Esophagus muscularis mucosa (tissue), 4 donors: ENCODE measurements at places on chromosomes 4 and X. TPM values are rescaled to one million over a fixed set of nuclear protein-coding genes. Genes with fewer than 3 reads are reported as not detected.

GRCh38 chrX:119151051-119151380, 23.4 kb upstream of the KIAA1210 start:
- DNase-seq: no peak

GRCh38 chr4:91283726-91284230, 1020.0 kb upstream of the GRID2 start:
- DNase-seq: no peak

- no peak for DNase-seq
Observed at GRCh38 chr4:53586121-53586816, 5.0 kb downstream of the LNX1 start.

GRCh38 chr4:140003876-140004548, 150.0 kb downstream of the MAML3 start:
- no peak for DNase-seq

DNA sequence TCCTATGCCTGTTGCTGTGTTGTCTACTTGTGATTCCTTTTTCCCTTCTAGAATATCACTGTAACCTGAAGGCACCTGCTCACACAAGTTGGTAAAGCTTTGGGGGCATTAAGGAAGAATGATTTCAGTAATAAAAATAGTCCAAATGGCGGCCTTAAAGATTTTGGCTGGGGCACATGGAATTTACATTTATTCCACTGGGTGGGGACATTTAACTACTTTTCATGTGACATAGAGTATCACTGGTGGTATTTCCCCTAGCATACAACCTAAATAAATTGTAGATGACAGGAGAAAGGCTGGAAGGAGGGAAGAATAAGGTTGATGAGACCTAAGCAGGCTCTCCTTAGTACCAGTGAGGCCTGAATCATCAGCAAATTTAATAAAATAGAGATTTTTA, 121.8 kb upstream of the EDA2R start:
- no peak for DNase-seq

- no peak for DNase-seq
Observed at GRCh38 chr4:142473218-142473959, 372.7 kb downstream of the INPP4B start.

DNA sequence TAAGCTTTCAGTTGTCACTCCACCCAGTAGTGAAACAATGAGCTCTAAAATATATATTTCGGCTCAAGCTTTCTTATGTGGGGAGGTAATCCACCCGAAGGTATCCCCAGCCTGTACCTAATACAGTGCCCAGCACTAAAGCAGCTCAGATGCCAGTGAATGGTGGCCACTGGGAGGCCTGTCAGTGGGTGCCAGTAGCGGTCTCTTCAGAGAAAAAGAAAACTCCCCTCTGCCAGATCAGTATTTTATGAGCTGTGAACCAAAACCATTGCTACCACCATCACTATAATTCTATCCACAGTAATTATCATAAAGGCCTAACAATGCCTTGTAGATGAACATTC, 835 bp upstream of the NFKB1 start:
- no peak for DNase-seq

GRCh38 chr4:108725457-108725856, 37.4 kb downstream of the ETNPPL start:
- DNase-seq: no peak

DNA sequence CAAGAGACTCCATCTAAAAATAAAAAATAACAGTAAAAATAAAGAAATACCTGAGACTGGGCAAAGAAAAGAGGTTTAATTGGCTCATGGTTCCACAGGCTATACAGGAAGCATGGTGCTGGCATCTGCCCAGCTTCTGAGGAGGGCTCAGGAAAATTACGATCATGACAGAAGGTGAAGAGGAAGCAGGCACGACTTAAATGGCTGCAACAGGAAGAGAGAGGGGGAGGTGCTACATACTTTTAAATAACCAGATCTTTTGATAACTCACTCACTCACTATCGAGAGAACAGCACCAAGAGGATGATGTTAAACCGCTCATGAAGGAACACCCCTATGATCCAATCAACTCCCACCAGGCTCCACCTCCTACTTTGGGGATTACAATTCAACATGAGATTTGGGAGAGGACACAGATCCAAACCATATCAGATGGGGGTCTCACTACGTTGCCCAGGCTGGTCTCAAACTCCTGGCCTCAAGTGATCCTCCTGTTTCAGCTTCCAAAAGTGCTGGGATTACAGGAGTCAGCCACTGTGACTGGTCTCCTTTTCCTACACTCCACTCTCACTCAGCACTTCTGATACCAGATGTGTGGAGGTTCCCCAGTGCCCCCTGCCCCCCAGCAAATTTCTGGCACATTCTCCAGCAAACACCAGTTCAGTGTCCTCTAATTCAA, 11.9 kb upstream of the ZNF157 start:
- no peak for DNase-seq

GRCh38 chrX:123909523-123909922, 49.7 kb downstream of the XIAP start:
- no peak for DNase-seq

- DNase-seq: no peak
Observed at GRCh38 chr4:40990236-40990898, 224.0 kb downstream of the APBB2 start.

DNA sequence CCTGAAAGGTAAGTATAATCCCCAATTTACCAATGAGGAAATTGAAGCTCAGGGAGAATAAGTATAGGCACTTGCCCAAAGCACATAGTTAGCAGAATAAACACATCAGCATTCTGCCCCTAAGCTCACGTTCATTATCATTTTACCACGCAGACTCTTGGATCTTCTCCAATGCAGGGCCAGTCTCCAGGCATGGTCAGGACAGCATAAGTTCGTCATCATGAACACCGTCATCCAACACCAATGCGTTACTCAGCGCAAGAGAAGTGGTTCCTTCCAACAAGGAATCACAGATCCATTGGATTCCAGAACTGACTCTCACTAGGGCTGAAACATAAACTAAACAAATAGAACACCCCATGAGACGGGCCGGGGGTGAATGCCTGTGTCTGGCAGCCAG, 86.5 kb upstream of the GPM6B start:
- no peak for DNase-seq

DNA sequence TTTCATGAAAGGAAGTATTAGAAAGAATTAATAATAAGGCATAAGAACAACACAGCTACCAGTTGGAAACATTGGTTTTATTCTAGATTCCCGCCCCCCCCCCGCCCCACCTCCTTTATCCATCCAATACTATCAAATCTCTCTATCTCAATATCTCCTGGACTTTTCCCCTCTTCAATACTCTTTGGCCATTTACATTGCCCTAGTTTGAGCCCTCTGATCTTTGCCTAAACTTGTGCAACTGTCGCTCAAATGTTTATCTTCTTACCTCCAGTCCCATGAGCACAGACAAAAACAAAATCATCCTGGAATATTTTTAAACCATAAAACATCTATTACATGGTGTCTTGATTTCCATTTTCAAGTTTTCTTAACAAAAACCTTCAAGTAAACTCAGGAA, 488.2 kb downstream of the KLHL13 start:
- no peak for DNase-seq

- DNase-seq: peak; percentile 12
Observed at GRCh38 chr4:54572152-54572542, 85.6 kb upstream of the KIT start.

Gene RASGEF1B
- 5.2 TPM for total RNA-seq

Gene CLNK
- total RNA-seq: not detected

Gene BMP2K
- total RNA-seq: 43.0 TPM

Gene H2BW2
- total RNA-seq: not detected

Gene STPG2
- 0.17 TPM for total RNA-seq

Gene MAGEA2
- not detected for total RNA-seq

Gene AGA
- total RNA-seq: 10.9 TPM
